ENCODE measurements at places on chromosomes 5 and 9.

DNA sequence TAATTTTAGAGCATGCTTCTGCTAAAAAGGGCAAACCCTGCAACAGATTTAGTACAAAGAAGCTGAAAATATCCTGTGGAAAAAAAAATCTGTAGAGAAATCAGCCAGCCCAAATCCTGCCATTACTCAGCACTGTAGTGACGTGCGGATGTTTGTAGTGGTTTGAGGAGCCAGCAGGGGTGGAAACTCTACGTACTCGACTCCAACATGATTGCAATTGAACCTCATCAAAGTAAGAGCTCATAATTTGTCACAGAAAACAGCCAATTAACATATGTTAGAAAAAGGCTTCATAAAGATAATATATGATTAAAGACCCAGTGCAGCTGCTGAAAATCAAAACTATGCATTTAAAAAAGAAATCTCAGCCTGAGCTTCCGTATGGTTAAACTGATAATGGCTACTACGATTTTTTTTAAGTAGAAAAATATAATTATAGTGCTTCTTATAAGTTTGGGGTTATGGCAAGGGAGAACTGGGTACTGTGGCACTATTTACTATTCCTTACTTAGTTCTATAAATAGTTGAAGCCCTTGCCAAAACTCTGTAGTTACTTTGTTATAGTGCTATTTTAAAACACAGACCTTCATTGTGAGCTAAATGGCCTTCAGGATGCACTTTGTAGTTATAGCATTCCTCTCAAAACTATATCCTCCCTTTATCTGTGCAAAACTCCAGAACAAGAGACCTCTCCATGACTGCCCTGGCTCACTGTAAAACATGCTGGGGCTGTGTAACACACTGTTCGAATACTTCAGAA lies 49.4 kb downstream of the MEF2C start:
- no peak for DNase-seq

DNA sequence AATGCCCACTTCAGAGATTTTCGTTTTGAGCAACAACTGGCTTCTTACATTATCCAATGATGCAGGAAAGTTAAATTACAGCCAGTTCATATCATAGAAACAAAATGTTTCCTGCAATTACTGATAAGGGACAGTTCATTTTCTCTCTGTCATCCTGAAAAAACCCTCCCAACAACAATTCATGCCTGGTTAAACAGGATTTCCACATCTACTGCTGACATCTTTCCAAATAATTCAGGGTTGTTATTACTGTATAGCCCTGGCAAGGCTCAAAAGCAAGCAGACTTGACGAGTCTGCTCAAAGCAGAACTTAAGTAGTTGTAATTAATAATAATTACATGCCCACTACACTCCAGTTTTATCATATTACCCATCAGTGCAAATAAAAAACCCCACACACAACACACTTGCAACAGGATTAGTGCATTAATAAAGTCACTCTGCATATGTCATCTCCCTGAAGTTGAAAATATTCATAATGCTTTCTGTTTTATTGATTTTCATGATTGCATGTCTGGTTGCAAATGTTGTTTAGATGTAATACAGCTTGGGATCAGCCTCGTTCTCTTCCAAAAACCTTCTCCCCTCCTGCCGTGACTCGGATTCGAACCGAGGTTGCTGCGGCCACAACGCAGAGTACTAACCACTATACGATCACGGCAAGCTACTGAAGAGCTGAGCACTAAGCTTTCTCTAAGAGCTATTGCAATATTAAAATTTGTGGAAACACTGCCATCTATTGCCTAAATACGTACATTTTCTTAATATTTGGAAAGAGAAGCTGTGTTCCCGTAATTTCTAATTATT lies 119.6 kb upstream of the NFIB start:
- DNase-seq, result no peak

GRCh38 chr5:79505138-79505537 lies 8.8 kb downstream of the HOMER1 start:
- DNase-seq, result no peak

- DNase-seq, result no peak
Observed at GRCh38 chr5:154276973-154277331, 86.4 kb downstream of the GALNT10 start.

DNA sequence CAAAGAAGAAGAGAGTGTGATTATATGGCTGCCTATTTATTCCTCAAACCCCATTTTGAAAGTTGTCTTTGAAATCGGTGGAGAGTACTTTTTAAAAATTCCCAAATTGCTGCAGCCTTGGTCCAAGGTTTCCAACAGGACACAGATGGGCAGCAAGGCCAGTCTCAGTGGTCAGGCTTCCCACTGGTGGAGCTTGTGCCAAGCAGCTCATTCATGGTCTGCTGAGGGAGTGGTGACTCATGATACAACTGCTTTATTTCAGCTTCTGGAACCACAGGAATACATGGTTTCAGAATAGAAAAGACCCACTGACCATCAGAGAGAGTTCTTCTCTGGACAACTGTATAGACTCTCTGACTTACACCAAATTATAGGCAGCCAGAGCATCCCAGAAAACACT lies 673.1 kb upstream of the KLF4 start:
- DNase-seq, result no peak

- DNase-seq, result no peak
Observed at GRCh38 chr5:32474209-32474854, 29.8 kb upstream of the ZFR start.

DNA sequence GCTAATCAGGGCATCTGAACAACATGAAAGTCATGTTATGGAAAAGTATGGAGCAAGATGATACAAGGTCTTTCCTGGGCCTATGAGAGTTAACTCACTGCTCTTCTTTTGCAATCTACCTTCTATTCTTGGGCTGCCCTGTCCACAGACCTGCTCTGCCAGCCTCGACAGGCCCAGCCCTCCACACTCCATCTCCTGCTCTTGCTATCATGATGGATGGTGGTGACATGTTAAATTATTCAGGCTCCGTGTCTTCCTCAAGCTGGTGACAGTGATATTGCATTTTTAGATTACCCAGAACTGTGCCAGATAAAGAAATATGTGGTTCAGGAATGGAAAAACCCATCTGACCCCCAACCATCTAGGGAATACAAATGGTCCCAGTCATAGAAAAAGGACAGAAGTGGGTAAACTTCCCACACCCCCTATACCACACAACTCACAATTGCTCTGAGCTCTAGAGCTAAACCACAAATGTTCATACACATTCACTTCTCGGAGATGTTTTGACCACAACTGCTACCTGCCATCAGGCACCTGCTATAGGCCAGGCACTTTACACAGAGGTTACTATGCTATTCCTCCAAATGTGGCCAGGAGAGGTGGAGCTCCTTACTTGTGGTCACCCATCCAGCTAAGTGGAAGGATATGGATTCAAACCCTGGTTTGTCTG lies 311.3 kb downstream of the ASTN2 start:
- no peak for DNase-seq

DNA sequence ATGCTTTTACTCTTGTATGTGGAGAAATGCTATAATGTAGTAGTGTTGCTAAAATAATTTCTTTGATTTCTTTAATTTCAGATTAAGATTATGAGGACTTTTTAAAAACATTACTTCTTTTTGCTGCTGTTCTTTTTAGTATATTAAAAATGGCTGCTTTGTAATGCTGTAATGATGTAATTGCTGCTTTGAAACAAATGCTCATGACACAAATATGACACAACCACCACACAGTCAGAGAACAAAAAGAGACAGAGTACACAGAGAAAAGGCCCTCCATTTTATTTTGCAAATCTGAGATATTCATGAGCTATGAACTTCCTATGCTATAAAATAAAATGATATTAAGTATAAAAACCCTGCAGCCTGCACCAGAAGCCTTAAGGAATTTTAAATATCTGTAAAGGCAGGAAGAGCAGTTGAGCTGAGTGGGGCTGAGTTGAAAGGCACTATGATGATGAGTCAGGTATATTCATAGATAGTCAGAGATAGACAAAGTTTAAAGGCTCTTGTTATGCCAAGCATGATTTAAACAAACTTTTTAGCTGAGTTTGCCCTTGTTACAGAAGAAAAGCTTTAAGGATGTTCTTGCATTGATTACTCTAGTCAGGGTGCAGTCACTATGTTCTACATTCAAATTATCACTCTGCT lies 5.1 kb upstream of the POU5F2 start:
- DNase-seq, result no peak

- no peak for DNase-seq
Observed at GRCh38 chr9:115042781-115043509, 75.0 kb downstream of the TNC start.

DNA sequence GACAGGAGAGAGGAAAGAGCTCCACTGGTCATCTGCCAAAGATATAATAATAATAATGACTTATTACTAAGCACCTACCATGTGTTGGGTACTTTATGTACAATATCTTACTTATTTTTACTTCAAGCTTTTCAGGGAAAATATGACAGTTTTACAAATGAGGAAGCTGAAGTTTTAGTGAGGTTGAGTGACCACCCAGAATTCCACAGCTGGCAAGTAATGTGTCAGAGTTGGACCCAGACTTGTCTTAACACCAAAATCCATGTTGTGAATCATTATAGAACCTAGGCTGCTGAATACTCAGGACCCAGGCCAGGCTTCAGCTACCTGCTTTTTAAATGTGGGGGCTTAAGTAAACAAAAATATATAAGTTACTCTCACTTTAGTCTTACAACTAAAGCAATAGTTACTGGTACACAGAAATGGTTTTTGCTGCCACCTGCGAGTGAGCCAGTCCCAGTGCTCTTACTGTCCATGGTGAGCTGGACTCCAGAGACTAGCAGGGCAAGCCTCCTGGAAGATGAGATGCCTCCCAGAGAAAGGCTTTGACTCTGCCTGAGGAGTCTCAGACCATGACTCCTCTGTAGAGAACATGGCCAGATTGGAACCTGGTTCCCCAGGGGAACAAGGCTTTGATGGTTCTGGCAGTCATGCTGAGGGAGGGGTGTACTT lies 29.9 kb downstream of the RUSC2 start:
- no peak for DNase-seq

- DNase-seq, result no peak
Observed at GRCh38 chr9:2725898-2726649, 8.8 kb downstream of the KCNV2 start.

DNA sequence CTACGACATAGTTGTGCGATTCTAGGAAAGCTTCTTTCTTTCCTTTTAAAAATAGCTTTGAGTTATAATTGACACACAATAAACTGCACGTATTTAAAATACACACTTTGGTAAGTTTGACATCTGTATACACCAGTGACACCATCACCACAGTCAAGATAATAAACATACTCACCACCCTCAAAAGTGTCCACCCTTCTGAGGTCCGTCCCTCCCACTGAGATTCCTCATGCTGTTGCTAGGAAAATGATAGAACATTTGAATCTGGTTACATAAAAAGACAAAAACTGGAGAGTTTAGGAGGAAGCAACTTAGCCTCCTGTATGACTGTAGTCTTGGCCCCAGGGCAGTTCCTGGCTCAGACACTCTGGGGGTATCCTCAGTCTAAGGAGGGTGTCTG lies 17.2 kb downstream of the S100Z start:
- no peak for DNase-seq

DNA sequence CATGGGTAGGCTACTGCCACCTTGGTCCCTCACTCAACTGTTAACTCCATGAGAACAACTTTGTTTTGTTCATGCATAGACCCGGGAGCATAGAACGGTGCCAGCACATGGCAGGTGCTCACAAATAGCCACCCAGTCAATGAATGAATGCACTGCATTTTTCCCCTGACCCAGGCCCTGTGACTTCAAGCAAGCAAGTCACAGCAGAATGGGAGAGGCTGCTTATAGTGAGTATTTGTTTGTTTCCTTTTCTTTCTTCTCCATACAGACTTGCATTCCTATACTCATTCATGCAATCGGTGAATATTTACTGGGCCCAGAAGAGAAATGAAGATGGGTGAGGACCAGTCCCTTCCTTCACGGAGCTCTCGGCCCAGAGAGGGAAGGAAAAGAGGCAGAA lies 62.0 kb downstream of the SHB start:
- DNase-seq, result no peak
